SK-N-SH treated with all-trans-retinoic acid at 6 μM for 48 hours (cell line): ENCODE measurements at places on chromosomes 1 and 21.

GRCh38 chr1:41411229-41411628 lies 50.0 kb downstream of the FOXO6 start:
- ATAC-seq: no peak

DNA sequence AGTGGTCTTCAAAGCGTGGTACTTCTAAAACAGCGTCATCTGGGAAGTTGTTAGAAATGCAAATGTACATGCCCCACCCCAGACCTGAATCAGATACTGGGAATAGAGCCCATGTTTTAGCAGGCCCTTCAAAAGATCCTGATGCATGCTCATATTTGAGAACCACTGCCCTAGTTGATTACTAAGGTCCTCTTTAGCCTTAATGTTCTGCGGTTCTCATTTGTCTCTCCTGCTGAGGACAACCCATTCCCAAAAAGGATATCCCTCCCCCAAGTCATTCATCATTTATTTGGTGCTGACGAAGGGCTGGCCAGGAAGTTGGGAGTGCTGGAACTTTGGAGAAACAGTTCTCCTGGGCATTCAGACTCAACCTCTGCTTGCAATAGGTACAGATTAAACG lies 92.4 kb upstream of the RALGPS2 start:
- no peak; the same call in 2 of the 3 replicates for ATAC-seq

GRCh38 chr1:23639460-23640095 lies 52.0 kb upstream of the RPL11 start:
- no peak for ATAC-seq

DNA sequence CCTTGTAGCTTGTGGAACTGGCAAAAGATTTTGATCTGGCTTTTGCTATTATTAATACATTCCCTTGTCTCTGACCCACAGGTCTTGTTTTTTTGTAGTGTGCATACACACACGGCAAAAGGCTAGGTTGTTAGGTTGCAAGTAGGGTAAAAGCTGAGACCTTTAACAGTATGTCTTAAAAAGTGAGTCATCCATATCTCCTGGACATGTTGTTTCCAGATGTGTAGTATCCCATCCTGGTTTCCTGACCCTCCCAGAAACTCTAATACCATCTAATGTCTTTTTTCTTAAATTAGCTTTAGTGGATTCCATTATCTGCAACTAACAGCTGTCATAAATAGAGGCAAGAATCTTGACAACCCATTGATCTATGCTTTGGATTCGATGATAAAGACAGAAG lies 14.7 kb downstream of the OVGP1 start:
- no peak for ATAC-seq

GRCh38 chr1:9823943-9824701 lies at the start of gene CLSTN1:
Gene CLSTN1, minus strand, starts transcription at chr1:9823965. Its CDS starts 232 bp downstream, at chr1:9823733.
- ATAC-seq: peak; percentile 70

DNA sequence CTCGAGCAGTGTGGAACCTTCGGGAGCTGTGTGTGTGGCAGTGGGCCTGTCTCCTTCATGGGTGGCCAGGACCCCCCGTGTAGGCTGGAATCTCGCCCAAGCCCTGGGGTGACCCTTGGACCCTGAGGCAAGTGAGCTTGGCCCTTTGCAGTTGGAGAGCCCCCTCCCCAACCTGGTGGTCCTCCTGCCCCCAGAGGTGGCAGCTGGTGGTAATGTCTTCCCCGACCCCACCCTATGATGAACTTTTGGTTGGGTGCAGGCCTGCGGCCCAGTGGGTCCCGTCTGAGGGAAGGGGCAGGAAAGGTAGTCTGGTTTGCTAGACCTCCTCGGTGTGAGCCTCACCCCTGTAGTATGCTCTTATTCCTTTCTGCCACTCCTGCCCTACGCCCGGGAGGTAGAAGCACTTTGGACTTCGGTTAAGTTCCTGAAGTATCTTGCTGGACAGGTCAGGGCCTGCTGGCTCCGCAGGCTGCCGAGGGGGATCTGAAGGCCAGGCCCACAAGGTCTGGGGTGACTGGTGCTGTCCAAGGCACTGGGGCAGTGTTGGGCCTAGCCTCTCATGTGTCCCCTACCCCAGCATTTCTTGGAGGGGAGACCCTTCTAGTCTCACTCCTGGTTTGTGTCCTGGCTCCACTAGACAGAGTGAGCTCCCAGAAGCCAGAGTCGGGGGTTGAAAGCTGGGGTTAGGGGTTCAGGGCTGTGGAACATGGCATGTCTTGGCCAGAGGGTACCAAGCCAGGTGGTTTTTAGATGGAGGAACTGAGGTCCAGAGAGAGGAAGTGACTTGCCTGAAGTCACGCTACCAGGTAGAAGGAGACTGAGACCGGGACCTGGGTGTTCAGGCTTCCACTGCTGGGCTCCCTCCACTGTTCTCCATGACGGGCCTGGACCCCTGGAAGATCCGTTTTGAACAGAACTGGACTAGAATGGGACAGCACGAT lies 1.8 kb downstream of the ZNF362 start:
- no peak for ATAC-seq

GRCh38 chr1:228091084-228091483 lies 8.6 kb downstream of the ARF1 start:
- ATAC-seq: no peak

DNA sequence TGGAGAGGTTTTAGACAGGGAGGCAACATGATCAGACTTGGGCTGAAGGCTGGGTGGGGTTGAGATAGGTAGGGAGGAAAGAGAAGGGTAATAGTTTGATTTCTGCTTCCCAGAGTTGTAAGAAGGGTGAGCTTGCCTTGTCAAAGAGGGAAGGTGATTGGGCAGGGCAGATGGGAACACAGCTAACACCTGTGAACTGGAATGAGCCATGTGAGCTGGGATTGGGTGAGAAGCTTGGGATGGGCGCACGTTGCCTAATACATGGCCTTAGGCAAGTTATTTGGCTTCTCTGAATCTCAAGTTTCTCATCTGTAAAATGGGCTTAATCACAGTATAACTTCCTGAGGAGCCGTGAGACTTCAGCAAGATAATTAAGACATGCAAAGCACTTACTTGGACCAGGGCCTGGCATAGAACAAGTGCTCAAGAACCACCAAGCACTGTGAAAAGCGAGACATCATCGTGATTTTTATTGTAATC lies 33.8 kb upstream of the ID3 start:
- no peak for ATAC-seq

DNA sequence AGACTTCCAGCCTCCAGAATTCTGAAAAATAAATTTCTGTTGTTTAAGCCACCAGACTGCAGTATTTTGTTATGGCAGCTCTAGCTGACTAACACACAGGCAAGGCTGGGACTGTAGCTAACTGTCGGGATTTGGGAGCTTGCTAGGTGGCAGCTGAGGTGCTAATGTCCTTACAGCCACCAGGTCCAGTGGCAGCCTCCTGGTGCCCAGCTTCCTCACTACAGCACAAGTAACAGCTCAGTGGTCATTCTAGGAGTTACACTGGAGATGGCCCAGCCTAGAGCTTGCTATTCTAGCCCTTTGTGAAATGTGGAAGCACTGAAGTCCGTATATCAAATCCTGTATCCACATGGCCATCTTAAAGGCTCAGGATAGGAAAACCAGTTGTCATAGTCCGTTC lies 4.3 kb upstream of the C1orf115 start:
- peak; percentile 29; the same call in 2 of the 3 replicates for ATAC-seq

DNA sequence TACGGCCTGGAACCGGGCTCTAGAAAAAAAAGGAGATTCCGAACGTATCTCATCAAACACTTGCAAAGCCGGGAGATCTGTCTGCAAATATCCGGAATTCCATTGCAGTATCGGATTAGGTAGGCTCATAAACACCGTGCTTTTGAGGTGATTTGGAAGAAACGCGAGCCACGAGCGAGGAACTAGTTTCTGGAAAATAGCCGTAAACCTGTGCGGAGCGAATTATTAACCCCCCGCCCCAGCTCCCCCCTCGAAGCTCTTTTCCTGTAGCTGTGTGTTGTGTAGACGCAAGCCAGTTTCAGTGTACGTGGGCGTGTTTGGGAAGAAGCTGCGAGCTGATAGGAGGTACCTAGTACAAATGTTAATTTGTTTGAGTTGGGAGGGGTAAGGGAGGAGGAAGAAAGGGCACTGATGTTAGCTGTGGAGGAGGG lies 1.1 kb downstream of the RALGPS2 start:
- peak; percentile 88 for ATAC-seq

GRCh38 chr21:15034126-15034853 lies 30.5 kb downstream of the NRIP1 start:
- ATAC-seq: no peak
